ENCODE measurements at places on chromosomes 7 and 10. TPM values are rescaled to one million over a fixed set of nuclear protein-coding genes. Genes with fewer than 3 reads are reported as not detected.

GCK gene
- total RNA-seq = not detected

ZNF117 gene
- total RNA-seq = 0.23 TPM

DYDC2 gene
- not detected for total RNA-seq

ZNF736 gene
- not detected for total RNA-seq

AKR1C3 gene
- total RNA-seq = 1,294 TPM

OPN1SW gene
- total RNA-seq = not detected

KNDC1 gene
- 1.3 TPM for total RNA-seq

LEP gene
- not detected for total RNA-seq

LRRC18 gene
- not detected for total RNA-seq

ANKRD61 gene
- total RNA-seq = 0.51 TPM

HILPDA gene
- total RNA-seq = 24.4 TPM

ANKRD7 gene
- 0.35 TPM for total RNA-seq

TNS3 gene
- 74.7 TPM for total RNA-seq

ADGRA1 gene
- total RNA-seq = 0.40 TPM

PPIA gene
- total RNA-seq = 5,192 TPM

ATP6V0E2 gene
- 65.9 TPM for total RNA-seq

OR9A2 gene
- total RNA-seq = not detected

PODXL gene
- total RNA-seq = 39.2 TPM

RSU1 gene
- total RNA-seq = 92.1 TPM

PNPLA8 gene
- total RNA-seq = 18.1 TPM

SPAM1 gene
- total RNA-seq = not detected

ZCWPW1 gene
- total RNA-seq = 1.5 TPM

RTKN2 gene
- 0.95 TPM for total RNA-seq

HHEX gene
- 12.7 TPM for total RNA-seq

SNX10 gene
- 4.9 TPM for total RNA-seq

PLA2G12B gene
- total RNA-seq = not detected

CRYGN gene
- not detected for total RNA-seq

GIMAP4 gene
- not detected for total RNA-seq

CCDC3 gene
- total RNA-seq = 1.2 TPM

BUD31 gene
- 145 TPM for total RNA-seq

NPSR1 gene
- total RNA-seq = not detected

SPDYE6 gene
- total RNA-seq = not detected

FXYD4 gene
- total RNA-seq = not detected

DGKI gene
- 0.29 TPM for total RNA-seq

NKX2-3 gene
- total RNA-seq = 0.08 TPM

TAS2R3 gene
- total RNA-seq = not detected
